Endothelial cell of umbilical vein (primary cell): ENCODE measurements at places on chromosomes 12 and 14.

GRCh38 chr14:100359881-100360280 lies 36.7 kb downstream of the SLC25A47 start:
- DNase-seq: peak; percentile 95

GRCh38 chr12:46977871-46978375 lies 101.5 kb upstream of the PCED1B start:
- DNase-seq: no peak

DNA sequence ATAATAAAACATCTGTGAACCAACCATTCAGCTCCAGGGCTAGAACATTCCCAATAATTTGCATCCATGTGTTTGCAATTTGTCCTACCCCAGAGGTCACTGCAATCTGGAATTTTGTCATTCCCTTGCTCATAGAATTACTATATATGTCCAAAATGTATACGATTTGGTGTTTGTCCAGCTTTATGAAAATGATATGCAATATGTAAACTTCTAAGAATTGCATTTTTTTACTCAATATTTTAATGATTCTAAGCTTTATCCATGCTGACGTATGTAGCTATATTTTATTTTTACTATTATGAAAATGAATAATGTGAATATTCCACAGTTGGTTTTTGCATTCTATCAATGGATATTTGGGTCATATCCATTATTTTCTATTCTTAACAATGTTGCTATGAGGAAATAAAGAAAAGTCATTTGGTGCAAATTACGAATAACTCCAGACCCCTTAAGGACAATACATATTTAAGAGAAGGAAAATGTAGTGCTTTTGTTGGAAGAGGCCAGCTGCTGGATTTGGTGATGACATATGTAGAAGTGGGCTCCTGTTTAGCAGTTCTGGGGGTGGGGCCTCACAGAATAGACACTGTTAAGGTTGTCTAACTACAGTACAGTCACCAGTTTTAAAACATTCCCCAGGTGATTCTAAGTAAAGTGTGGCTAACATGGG lies 139.4 kb downstream of the SLC38A4 start:
- DNase-seq: no peak

GRCh38 chr12:16228067-16228466 lies 49.4 kb downstream of the SLC15A5 start:
- DNase-seq: no peak

DNA sequence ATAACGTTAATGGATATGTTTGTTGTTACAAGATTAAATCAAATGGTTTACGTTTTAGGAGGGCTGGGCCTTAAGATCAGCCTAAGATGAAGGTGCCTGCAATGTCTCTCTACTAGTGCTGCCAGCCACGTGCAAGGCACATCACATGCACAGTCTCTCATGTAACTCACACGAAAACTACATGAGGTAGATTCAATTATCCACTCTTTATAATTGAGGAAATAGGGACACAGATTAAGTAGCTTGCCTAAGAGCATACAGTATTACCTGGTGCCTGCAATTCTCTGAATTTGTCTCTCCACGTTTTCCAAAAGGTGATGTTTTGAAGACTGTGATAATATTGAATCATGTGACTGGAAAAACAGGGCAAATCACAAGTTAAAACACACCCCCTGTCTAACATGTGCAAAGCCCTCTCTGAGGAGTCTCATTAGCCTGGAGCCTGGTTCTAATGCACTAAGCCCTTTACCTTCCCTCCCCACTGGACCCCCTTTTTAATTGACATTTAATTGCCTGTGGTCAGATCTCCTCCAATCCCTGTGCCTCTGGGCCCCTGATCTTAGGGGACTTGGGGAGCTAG lies 14.6 kb upstream of the ATP2A2 start:
- no peak for DNase-seq

DNA sequence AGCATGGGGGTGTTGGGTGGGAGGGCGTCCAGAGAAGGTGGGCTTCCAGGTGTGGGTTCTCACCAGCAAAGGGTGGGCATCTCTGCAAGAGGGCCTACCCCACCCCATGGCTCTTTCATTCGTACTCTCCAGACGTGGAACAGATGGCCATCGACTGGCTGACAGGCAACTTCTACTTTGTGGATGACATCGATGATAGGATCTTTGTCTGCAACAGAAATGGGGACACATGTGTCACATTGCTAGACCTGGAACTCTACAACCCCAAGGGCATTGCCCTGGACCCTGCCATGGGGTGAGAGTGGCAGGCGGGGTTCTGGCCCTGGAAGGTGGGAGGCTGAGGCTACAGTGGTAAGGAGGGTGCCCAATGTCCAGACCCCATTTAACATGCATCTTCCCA lies 6.7 kb upstream of the LRP1-AS start:
- DNase-seq: no peak
